COR-L47 (cell line): ENCODE measurements at places on chromosomes 12 and 14.

DNA sequence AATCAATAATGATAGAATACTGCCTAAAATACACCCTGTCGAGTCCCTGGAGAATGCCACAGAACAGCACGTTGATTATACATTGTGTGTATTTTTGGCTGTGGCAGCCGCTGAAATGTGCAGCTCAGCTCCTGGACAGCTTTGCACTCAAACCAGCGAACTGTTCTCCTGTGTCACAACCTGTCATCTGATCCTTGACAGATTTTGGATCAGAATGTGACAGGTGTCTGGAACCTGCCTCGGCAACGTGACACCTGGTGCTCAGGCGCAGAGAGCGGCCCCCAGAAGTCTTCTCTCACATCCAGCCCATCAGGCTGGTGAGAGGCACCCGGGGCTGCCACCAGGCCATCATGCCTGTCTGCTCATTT is 19.3 kb downstream of the MVK start:
- no peak for DNase-seq

DNA sequence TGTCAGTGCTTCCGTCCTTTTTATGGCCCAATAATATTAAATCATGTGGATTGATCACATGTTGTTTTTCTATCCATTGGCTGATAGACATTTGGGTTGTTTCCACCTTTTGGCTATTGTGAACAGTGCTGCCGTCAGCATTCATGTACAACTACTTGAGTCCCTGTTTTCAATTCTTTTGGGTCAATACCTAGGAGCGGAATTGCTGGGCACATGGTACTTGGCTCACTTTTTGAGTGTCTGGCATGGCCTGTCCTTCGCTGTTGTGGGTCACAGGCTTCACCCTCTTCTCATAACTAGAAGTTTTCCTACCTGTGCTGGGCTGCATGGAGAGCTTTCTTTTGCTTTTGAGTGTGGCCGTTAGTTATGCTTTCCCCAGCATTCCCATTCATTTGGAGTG is 72.7 kb downstream of the DNAH10 start:
- no peak for DNase-seq

GRCh38 chr12:2345902-2346301 is 293.1 kb downstream of the CACNA1C start:
- no peak for DNase-seq

DNA sequence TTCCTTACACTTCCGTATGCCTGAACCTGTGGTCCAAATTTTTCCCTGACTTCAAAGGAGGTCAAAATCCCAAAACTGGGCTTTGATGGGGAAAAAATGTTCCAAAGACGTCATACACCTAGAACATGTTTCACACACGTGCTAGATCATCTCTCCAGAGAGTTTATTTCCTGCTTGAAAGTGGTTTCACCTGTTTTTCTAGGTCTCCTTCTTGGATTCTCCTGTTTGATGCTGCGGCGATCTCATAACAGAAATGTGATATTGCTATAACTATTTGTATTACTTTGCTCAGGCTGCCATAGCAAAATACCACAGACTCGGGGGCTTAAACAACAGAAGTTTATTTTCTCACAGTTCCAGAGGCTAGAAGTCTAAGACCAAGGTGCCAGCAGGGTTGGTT is 19.7 kb upstream of the TMCC3 start:
- no peak for DNase-seq

DNA sequence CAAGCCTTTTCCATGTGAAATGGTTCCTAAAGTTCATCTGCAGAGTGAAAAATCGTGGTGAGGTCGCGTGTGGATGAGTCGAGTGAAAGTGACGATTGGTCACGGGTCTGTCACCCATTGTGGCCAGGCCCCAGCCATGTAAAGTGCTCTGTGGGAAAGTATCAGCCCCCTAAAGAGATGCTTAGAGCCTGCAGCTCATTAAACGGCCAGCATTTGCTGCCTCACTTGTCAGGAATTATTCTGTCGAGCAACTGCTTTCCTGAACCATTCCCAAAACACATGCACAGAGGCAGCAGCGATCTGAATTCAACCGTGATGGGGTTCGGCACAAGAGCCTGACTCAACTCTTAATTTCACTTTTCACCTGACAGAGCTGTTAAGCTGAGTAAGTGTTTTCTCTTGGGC is 16.0 kb downstream of the DBX2 start:
- no peak for DNase-seq

- DNase-seq, result no peak
Measured at GRCh38 chr12:101230547-101230946, 20.5 kb upstream of the SLC5A8 start.

DNA sequence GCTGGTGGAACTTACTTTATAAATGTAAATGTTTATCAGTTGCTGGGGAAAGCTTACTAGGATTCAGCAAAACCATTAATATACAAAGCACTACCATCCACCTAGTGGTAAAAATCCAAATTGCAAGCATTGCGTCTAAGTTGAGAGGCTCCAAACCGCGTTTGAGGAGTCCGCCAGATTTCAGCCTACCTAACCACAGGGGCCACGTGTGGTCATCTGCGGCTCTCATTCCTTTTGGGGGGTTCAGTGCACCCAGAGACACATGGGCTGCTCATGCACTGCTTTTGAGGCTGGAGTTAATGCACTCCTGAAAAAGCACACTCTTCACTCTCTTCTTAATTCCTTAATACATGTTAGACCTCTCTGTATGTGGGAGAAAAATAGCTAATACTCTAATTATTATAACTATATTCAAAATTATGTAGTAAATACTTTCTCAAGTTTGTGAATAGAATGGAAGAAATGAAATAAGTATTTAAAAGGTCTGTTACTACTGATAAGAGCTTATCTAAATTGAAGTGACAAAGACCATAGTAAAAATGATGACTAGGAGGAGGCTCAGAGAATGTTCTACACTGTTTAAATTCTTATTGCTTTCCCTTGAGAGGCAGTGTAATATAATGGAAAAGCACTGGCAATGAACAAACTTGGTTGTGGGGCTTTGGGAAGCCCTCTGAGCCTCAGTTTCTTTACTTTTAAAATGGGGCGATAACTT is 41.4 kb upstream of the MANSC4 start:
- DNase-seq, result peak; percentile 4

GRCh38 chr12:106063826-106064720 is 74.7 kb downstream of the NUAK1 start:
- DNase-seq, result no peak

- DNase-seq, result no peak
Measured at GRCh38 chr12:6635375-6635855, 344 bp downstream of the LPAR5 start.

DNA sequence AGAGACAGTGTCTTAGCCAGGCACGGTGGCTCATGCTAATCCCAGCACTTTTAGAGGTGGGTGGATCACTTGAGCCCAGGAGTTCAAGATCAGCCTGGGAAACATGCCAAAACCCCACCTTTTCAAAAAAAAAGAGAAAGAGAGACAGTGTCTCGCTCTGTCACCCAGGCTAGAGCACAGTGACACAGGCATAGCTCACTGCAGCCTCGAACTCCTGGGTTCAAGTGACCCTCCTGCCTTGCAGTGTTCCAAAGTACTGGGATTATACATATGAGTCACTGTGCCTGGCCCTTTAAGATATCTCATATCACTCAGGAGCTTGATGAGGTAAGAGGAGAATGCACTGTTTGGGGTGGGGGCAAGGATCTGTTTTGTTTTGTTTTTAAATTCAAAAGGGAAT is 48.1 kb upstream of the LTBP2 start:
- no peak for DNase-seq

DNA sequence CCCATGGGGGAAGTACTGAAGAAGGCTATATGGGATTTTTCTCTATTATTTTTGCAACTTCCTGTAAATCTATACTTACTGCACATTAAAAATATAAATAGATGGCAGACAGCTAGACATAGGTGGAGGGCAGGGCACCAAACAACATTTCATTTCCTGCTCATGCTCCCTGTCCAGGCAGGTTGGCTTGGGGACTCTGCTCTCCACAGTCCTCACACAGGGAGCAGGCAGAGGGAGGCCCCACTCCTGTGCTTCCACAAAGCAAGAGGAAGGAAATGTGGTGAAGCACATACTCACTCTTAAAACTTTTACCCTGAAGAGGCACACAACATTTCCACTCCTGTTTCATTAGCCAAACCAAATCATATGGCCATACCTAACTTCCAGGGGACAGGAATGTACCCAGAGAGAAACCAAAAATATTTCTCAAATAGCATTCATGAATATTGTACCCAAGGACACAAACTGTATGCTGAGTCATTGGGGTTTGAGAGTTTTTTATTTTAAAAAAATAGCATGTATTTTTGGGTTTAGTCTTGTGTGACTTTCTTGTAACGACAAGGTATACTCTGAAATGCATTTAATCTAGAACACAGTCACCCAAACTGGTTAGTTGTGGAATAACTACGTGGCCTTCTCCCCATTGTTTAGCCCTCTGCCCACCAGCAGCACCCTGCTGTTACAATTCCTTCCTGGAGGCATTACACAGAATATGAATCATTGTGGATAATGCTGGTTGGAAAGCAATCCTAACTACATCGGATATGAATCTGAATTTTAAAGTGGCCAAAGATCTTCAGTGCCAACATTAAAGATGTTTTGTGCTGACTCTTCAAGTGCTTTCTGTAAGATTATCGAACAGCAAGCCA is 40.9 kb downstream of the RTN1 start:
- DNase-seq, result no peak

GRCh38 chr12:12365446-12365802 is 8.5 kb downstream of the BORCS5 start:
- DNase-seq, result no peak

DNA sequence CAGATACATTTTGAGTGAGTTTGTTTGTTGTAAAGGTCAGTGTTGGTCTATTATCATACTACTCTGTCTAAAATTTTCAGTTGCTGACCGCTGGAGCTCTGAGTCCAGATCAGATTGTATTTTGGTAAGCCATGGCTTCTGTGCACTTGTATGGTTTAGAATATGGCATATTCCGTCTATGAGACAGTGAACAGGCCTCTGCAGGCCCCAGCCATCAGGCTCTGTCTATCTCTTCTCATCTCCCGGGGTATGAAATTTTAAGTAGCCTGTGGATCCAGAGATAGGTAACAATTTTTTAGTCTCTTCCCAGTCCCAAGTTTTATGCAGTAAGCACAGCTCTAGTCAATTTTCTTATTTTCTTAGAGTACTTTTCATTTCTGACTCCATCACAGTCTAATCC is 1929.1 kb upstream of the SEL1L start:
- no peak for DNase-seq

- DNase-seq, result no peak
Measured at GRCh38 chr12:110861729-110862128, 14.9 kb downstream of the CCDC63 start.

- no peak for DNase-seq
Measured at GRCh38 chr12:843609-844008, 91.2 kb downstream of the WNK1 start.

- no peak for DNase-seq
Measured at GRCh38 chr12:118685983-118686607, 295.2 kb upstream of the SRRM4 start.

- no peak for DNase-seq
Measured at GRCh38 chr12:52546126-52546525, 6.8 kb downstream of the KRT71 start.

DNA sequence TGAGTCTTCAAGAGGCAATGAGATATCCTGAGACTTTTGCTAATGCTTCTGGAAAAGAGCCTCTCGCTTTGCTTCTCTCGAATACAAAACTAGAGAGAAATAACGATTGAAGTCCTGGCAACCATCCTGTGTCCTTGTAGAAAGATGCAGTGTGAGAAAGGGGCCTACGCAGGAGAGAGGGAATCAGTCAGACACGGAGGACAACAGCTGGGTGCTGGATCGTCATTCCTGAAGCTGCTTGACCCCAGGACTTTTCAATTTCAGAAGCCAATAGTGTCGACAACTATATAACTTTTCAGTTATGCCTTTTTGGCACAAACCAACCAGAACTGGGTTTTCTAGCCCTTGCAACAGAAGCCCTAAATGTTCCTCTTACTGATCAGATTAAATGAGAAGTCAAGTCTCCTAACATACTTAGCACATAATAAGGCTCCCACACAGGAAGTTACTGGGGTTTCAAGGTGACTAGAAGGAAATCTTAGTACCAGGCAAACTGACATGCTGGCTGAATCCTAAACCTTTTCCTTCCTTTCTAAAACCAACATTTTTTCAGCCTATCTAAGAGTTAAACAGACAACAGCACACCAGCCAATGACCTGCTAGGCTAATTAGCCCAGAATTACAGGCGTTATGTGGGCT is 755.6 kb downstream of the MED13L start:
- no peak for DNase-seq

GRCh38 chr12:27672643-27673042 is 23.6 kb upstream of the REP15 start:
- no peak for DNase-seq

- DNase-seq, result no peak
Measured at GRCh38 chr14:54836231-54836630, 66.4 kb downstream of the GCH1 start.

DNA sequence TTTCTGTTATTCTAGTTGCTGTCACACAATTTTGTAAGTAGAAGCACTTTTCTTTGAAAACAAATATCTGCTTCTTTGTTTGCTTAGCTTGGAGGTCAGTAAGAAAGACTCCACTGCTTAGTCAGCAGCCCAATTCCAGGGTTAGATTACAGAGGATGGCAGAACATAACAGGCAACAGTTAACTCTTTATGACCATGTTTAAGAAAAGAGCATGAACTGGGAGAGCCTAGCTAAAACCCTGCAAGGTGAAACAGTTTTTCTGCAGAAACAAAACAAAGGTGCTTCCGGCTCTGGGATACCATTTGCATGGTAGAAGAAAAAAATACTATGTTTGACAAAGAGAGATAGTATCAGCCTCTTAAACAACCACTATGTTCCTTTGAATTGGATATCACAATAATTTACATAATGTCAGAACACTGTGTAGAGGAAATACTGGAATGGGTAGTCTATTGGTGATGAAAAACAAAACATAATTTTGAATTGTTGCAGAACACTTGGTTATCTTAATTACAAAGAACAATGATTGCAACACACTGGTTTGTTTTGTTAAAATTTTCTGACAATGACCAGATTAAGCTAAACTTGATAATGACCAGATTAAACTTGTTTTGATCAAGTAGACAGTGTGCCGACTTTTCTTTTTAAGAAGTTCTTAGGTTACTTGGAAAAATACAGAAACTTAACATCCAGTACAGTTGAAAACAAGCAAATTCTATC is 22.4 kb upstream of the PPM1H start:
- DNase-seq, result no peak

DNA sequence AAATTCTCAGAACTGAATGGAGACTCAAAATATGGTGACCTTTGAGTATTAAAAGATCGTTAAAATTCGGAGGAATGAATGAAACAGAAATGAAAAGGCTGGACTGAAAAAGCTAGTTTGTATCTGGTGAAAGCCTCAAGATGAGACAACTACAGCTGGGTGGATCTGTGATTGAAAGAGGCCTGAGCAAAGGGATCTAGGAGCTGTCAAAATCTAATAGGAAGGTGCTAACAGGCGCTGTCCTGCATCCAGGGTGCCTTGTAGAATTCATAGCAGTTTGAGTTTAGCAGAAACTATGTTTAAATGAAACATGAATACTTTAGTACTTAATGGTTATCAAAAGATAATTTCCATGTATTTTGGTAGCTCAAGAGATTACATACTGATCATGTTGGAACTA is 2.3 kb downstream of the YY1 start:
- DNase-seq, result no peak

GRCh38 chr14:106455026-106455425 is 928.6 kb downstream of the TMEM121 start:
- no peak for DNase-seq
